ENCODE measurements at places on chromosomes 3 and 15.
A peak's percentile ranks its signal among the peaks of the same experiment; 100 is the strongest.

- DNase-seq = no peak
These were observed 13.2 kb upstream of the GNB4 start for GRCh38 chr3:179464323-179465092.

- DNase-seq = no peak
These were observed 168.0 kb upstream of the CTDSPL start for GRCh38 chr3:37693511-37694283.

GRCh38 chr3:152874896-152875749, 40.2 kb downstream of the P2RY1 start:
- DNase-seq = peak; percentile 36

GRCh38 chr3:5201536-5201935, 14.0 kb downstream of the EDEM1 start:
- DNase-seq = no peak

GRCh38 chr3:53583161-53583690, 88.8 kb downstream of the CACNA1D start:
- no peak for DNase-seq

DNA sequence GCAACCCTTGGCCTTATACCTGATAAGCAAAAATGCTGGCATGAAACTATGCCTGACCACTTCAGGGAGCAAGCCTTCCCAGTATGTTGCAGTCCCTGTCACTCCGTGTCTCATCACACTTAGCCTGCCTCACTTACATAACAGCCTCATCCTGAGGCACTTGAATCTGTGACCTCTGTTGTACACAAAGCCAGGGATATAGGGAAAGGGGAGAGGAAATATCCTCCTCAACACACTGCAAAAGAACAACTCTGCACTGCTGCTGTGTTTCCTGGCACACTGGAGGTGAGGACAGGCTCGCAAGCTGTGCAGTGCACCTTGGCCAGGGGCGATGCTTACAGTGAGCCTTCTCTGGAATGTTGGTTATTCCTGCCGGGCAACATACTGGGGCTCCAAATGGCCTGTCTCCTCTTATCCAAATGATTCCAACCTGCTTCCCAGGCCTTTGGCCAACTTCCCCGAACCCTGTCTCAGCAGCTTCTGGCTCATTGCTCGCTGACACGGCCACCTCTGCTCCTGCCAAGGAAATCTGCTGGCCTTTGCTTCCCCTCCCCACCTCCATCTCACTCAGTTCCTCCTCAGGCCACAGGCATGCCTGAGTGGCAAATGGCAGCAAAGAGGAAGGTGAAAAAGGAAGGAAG, 109.2 kb downstream of the CD47 start:
- DNase-seq = no peak

GRCh38 chr3:148718982-148719862, 21.5 kb downstream of the AGTR1 start:
- DNase-seq = no peak

- no peak for DNase-seq
These were observed 1.1 kb downstream of the EIF4G1 start for GRCh38 chr3:184315543-184315867.

GRCh38 chr3:172787746-172788145, 37.2 kb downstream of the ECT2 start:
- DNase-seq = no peak

- no peak for DNase-seq
These were observed 1050.5 kb downstream of the ROBO2 start for GRCh38 chr3:78090382-78090781.

DNA sequence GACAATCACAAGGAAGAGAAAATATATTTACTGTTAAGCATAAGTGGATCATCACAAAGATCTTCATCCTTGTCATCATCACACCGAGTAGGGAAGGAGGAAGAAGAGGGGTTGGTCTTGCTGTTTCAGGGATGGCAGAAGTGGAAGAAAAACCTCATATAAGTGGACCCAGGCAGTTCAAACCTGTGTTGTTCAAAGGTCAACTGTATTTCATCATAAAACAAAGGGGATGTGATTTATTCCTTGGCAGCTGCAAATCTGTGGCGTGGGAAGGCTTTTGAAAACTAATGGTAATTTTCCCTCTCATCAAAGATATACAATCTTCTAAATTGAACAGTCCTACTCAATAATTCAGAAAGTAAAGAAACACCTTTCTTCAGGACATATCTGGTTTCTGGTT, 129.9 kb upstream of the ABI3BP start:
- DNase-seq = no peak

DNA sequence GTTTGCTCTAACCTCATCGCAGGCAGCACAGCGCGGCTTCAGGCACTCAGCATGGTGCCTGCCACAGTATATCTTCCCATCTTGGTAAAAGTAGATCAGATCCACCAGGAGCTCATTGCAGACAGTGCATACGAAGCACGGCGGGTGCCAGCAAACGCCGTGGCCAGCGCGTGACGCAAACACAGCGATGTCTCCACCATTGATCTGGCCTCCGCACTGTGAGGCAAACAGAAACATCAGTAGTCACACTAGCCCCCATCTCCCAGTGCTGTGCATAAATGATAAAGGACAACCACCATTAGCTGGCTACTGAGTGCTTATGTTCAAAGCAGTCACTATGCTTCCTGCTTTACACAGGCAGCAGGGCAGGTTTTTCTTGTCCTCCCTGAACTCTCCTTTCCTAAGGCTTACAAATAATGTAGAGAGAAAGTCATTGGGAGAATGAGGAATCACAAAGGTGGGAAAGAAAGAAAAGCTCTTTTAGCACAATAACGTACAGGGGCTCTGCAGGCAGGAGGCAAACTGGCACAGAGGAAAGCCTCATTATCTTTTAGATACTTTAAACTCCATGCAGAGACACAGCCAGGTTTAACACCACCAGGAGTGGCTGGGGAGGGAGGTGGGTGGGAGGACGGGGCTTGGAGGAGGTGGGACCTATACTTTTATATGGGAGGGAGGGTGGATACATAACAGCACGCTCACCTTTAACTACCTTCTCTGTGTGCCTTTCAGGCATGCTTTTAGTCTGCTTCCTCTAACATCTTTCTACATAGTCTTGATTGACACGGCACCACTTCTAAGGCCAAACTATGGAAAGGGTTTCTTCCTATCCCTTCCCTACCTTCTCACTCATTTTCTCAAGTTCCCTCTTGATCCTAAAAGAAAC, 67.9 kb downstream of the PRICKLE2 start:
- no peak for DNase-seq

DNA sequence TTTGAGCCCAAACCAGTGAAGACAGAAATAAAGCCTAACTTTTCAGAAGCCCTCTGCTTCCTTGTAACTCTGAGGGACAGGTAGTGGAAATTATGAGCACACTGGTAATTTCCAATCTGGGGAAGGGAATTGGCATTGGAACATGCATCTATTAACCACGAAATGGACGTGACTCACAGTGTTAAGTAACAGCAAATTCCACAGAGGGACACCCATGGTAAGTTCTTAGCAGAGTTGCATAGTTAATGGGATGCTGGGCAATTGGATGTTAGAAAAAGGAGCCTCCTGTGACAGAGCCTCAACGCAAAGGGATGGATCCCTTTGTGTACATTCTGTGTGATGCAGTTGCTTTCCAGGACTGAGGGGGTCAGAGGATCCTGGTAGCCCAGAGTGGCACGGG, 168.6 kb downstream of the SEMA6D start:
- DNase-seq = peak; percentile 44

DNA sequence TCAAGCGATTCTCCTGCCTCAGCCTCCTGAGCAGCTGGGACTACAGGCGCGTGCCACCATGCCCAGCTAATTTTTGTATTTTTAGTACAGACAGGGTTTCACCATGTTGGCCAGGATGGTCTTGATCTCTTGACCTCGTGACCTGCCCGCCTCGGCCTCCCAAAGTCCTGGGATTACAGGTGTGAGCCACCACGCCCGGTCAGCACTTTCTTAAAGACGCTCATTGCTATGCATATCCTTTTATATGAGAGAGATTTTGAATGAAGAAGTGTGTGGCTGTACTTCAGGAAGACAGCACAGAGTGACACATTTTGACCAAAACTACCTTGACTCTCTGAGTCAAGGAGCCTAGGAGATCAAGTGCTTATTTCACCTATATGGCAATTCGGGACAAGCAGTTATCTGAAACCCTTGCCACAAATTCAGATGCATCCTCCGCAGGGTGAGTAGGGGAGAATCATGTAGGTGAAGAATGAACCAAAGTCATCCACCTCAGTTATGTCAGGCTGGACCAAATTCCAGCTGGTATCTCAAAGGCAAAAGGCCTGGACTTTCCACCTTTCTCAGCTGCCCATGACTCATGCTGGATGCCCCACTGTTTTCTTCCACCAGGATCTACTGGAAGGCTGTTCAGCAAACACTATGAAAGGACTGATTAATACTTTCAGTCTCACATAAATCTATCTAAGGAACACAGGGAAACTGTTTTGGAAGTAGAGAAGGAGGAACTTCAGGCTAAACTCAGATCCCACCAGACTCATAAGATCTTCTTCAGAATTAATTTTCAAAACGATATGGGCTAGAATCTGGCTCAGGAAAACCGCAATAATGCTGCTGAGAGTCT, 31.9 kb downstream of the SUSD5 start:
- DNase-seq = no peak

DNA sequence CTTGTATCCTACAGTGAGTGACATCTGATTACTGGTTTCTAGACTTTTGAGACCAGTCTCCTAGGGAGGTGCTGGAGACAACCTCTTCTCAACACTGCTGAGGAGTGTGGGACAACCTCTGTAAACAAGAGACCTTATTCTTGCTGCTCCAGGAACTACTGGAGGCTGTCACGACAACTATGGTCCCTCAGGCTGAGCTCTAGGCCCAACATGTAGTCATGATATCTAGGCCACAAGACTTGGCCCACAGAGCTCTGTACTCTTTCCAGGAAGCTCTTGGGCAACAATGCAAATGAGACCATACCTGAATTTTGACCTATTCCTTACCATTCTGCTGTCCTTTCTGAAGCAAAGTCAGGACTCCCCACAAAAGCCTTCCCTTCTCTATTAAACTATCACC, 24.3 kb upstream of the HEG1 start:
- DNase-seq = no peak

DNA sequence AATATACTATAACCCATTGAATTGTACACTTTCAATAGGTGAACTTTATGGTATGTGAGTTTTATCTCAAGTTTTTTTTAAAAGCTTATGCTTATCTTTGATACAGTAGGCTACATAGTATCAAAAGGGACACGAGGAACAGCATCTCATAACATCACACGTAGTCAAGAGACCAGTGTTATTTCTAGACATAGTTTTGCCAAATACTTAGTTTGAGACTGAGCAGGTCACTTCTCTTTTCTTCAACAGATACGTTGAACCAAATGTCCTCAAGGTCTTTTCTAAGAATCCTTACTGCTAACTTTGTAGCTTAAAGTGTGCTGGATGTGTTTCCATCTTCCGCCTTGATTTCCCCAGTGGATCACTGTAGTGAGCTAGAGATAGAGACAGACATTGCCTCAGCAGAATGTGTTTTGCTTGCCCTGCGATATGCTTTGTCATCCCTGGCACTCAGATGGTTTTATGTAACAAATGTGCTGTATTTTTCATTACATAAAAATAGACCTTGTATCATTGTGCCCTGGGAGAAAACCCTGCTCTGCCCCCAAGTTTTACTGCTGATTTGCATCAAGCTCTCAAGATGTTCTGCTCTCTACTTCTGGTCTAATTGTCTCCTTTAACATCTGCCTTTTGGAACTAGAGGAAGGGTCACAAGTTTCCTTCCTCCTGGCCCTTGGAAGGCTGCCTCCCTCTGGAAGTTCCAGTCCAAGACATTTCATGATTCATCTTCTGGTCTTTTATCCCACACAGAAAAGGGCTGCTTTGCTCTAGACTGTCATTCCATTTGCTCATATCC, 426.4 kb upstream of the RGMA start:
- DNase-seq = no peak

GRCh38 chr3:127622031-127622430, 7.0 kb upstream of the PODXL2 start:
- DNase-seq = no peak

DNA sequence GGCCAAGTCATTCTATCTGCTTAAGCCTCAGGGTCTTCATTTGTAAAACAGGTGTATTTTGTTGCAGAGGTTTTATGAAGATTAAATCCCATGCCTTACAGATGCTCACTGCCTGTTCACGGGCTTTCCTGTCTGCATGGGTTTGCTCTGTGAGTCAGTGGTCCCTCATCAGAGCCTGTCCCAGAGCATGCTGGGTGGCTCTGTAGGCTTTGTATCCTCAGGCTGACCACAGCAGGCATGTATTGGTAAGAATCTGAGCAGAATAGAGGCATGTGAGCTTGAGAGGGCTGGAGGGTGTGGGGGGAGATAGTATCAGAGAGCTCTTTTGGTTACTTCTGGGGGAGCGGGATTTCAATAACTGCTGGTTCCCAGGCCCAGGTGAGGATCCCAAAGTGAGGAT, 45.4 kb upstream of the PLXNA1 start:
- DNase-seq = no peak

- no peak for DNase-seq
These were observed 368.6 kb upstream of the GBE1 start for GRCh38 chr3:82130046-82130445.

GRCh38 chr3:122948408-122948807, 79.2 kb downstream of the SEMA5B start:
- no peak for DNase-seq

DNA sequence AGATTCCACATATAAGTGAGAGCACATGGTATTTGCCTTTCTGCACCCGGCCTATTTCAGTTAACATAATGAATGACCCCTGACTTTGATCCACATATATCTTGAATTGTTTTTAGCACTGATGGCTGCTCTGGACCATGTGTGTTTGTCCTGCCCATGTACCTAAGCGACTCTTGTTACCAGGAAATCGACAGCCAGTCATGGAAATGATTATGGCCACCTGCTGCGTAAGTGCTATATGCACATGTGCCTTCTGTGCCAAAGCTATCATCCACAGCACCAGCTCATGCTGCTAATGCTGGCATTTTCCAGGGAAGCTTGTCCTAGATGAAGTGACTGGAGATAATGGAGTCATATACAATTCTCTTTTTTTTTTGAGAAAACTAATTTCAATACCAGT, 103.7 kb downstream of the PEX5L start:
- no peak for DNase-seq

DNA sequence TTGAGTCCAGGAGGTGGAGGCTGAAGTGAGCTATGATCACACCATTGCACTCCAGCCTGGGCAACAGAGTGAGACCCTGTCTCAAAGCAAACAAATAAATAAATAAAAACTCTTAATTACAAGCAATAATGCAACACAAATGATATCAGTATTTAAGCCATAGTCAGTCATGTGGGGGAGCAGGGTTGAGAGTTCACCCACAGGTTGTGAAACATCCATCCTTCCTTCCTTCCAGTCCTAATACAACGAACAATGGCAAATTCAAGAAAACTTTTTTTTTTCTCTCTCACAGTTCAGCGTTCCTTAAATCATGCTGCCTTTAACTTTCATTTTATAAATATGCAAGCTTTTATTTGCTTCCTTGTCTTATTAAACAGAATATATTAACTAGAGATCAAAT, 24.1 kb downstream of the ZNF592 start:
- DNase-seq = no peak

DNA sequence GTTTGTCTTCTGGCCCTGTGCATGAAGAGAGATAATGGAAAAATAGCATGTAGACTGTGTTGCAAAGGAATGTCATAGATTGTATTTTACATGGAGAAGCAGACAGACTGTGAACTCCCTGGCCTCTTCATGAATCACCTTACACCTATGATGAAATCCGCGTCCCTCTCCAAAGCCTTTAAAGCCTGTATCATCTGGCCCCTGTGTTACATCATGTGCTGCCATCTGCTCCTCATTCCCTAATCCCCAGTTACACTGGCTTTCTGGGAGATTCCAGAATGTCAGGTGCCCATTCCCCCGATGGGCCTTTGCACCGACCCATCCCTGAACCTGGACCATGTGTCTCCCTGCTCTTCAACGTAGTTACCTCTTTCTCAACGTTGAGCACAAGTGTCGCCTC, 190.8 kb downstream of the ADAMTSL3 start:
- no peak for DNase-seq

Measured in epithelial cell of prostate (primary cell).